ENCODE measurements at places on chromosomes 5 and 9.

DNA sequence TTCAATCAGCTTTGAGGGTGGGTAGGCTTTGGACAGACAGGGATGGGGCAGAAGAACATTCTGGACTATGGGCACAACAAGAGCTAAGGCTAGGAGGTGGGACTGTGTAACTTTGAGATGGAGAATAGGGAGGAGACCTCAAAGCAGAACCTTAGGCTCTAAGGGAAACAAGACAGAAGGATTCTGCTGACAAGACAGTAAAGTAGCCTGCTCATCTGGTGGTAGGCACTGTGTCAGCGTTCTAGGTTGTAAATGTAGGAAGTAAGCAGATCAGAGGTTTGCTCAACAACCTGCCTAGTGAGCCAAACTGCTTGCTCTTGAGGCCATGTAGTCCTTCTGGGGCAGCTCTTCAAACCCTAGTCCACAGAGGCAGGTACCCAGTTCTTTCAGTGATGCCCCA, 15.0 kb upstream of the IL12B start:
- DNase-seq, result peak; percentile 44

DNA sequence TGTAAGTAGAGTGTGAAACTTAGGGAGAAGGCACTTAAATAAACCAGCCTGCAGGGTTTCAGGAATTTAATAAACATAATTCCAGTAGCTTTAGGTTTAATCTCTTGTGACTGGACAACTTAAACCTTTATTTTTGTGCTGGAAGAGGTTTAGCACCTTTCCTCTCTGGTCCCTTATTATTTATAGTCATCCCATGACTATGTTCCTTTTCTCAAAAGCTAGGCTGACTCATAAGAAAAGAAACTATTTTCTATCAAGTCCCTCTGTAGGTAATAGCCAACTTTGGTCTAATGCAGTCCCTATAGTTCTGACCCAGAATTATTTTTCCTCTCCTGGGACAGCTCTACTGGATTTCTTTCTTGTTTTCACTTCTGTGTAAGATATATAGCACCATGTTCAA, 588.9 kb downstream of the NR2F1-AS1 start:
- DNase-seq, result peak; percentile 4

- no peak for DNase-seq
Observed at GRCh38 chr5:14988223-14988622, 116.6 kb upstream of the ANKH start.

GRCh38 chr5:1788200-1788599, 11.4 kb downstream of the MRPL36 start:
- DNase-seq, result no peak

GRCh38 chr5:23164971-23165370, 311.8 kb upstream of the CDH12 start:
- no peak for DNase-seq

DNA sequence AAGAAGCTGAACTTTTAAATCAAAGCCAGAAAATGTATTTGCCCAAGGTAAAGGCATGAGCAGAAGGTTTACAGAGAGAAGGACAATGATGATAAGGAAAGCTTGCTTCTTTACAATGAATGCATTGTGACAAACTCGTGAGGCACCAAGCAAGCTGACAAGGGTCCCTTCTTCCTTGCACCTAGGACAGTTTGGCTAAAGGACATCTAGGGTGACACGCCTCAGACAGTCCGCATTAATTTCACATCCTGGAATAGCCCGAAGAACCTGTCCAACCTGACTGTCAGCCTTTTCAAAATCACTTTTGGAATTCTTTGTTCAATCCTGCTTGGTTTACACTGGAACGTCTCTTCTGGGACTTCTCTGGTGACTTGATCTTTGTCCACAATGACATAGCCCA, 146.4 kb upstream of the MAP3K1 start:
- no peak for DNase-seq

GRCh38 chr9:107875571-107875980, 386.0 kb upstream of the KLF4 start:
- DNase-seq, result no peak

DNA sequence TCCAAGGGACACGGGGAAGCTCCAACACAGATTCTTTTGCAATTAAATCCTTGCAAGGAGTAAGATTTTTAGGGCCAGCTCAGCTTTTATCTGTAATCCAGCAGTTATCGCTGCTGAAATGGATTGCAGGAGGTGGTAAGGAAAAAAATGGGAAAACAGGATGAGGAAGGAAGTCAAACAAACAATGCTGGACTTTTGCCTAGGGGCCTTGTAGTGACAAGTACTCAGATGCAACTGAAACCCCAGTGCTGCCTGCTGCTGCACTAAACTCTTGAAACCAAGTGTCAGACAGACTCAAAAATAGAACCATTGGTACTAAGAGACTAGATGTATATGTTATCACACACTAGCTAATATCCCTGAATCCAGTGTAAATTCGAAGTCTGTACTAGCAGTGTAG, 309.2 kb downstream of the CTNND2 start:
- DNase-seq, result no peak

- peak; percentile 19 for DNase-seq
Observed at GRCh38 chr5:136382071-136382470, 16.7 kb upstream of the TRPC7 start.

DNA sequence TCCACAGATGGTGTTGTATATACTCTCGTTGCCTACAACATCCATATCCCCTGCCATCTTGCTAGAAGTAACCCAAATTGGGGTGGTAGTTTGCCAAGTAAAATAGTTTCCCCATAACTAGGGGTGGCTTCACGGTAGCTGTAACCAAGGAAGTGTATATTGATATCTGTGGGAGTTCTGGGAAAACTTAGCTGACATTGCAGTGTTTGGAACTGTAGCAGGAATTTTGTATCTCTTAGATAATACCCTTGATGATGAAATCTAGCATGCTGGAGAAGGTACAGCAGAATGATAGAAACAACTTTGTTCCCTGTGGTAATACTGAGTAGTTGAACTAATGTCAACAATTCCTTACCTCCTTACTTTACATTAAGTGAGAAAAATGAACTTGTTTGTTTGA, 29.8 kb downstream of the FBXL7 start:
- DNase-seq, result peak; percentile 10

GRCh38 chr5:76099756-76100155, 16.6 kb downstream of the SV2C start:
- no peak for DNase-seq

- DNase-seq, result no peak
Observed at GRCh38 chr5:148981353-148981752, 81.5 kb downstream of the SH3TC2 start.

- no peak for DNase-seq
Observed at GRCh38 chr5:129135633-129136032, 41.1 kb downstream of the ISOC1 start.

DNA sequence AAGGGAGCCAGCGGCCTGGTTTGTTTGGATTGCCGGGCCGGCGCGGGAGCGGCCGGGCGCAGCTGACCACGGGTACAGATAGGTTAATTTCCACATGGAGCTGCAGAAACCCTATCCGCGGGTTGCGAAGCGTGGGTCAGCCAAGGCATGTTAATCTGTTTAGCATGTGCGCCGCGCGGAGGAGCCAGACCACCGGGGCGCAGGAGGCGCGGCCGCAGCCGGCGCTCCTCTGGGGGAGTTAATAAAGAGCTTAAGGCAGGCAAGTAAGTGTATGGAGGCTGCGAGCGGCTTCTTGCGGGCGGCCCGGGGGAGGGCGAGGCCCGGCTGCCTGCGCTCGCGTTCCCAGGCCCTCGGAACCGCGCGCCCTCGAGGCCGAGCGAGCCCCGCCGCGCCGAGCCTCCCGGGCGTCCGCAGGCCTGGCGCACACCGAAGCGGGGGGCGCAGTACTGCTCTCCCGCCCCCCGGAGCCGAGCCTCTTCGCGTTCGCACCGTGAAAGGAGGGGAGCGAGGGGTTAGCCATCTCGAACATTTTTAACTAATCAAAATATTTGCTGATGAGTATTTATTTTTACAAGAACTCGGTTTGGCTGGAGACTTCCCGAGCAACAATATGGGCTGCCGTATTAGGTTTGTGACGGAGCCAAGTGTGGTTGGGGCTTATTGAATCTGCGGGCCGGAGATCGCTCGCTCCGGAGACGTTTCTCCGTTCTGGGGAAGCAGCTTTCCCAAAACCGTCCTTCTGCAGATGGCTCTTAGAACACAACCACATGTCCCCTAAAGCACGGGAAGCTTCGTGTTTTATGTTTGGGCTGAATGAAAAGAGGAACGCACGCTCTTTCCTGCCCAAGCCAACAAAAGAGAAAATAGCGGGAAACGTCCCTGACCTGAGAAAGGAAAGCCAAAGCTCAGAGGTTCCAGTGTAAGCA, 28.8 kb downstream of the FOXD1 start:
- no peak for DNase-seq

All from umbilical cord (tissue), 2 donors.